ENCODE measurements at places on chromosomes 2 and 18.

GRCh38 chr2:143422681-143423080 is 293.5 kb downstream of the ARHGAP15 start:
- DNase-seq, result no peak

DNA sequence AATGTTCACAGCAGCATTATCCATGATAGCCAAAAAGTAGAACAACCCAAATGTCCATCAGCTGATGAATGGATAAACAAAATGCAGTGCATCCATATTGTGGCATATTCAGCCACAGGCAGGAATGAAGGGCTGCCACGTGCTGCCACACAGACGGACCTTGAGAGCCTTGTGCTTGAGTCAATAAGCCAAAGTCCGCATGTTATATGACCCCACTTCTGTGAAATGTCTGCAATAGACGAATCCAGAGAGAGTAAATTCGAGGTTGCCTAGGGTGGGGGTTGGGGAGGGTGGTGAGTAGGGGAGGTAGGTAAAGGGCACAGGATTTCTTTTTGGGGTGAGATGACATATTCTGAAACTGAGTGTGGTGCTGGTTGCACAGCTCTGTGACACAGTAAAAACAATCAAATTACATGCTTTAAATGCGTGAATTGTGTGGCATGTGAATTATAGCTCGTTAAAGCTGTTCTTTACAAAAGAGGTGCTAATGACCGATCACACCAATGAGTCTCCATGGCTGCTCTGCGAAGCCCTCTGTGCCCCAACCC is 38.9 kb upstream of the LDLRAD4 start:
- no peak for DNase-seq

DNA sequence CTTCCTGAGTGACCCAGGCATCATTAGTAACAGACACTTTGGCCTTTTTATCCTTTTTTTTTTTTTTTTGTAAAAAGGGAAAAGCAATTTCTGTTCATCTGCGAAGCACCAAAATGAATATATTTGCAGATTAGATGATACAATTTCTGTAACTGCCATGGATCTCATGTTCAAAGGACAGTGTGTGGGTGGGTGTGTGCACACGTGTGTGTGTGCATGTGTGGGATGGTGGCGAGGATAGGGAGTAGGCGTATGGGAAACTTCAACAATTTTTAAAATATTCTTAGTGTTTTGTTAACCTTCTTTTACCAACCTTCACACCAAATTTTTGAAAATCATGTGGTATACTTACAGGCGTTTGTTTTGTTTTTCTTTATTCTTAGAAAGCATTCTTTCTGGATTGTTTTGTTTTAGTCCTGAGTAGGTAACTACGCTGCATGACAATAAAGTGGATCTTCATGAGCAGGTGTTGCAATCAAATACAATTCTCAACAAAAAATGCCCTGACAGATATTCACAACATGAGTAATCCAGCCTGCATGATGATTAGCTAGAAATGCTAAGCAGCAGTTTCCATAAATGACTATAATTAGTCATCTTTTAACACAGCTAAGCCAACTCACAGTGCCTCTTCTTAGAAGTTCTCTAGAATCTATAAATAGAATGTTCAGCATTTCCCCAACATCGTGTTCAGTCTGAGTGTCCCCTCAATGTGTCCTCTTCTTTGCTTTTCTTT is 53.5 kb upstream of the RMDN2 start:
- no peak for DNase-seq

- DNase-seq, result no peak
These were observed 548.0 kb upstream of the SALL3 start for GRCh38 chr18:78431606-78432005.

DNA sequence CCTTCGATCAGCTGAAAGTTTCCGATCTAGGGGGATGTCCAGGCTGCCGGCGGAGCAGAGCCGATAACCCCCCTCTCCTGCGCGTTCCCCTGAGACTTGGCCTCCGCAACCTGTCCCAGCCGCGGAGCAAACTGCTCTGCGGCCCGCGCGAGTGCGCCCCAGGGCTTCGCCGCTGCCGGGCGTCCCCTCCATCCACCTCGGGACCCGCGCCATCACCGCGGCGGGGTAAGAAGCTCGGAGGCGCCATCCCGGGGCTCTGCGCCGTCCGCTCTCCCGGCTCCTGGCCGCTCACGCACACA is 990 bp upstream of the GDF7 start:
- DNase-seq, result no peak

DNA sequence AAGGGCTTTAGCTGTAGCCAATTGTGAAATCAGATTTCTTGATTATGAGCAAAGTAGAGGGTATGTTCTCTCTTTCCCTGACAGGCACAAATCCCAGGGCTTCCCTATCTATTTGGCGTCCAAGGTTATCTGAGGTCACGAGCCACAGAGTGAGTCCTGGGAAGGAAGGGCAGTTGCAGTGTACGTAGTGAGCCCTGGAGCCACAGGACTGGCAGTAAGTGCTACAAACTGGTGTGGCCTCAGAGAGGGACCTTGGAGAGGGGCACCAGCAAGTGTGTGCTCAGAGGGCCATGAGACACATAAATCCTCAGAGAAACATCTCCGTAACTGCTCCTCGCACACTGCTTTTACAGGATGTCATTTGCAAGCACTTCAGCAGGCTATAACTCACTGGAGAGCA is 115.5 kb upstream of the SH3BP4 start:
- no peak for DNase-seq

DNA sequence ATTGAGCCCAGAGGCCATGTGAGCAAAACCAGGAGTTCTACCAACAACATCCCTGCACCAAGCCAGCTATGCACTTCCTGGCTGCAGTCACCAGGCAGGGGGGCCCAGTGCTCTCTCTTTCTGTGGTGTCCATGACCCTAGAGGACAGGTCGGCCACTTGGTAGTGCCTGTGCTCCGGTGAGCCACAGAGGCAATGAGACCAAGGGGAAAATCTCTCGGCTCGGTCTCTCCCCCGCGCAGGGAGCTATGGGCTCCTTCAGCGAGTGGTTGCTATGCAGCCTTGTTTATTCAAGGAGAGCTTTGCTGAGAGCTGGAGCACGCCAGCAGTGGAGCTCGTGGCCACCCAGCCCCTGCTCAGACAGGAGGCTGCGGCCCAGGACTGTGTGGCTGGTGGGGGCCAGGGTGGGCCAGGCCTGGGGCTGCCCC is at the start of gene TOGARAM2:
Gene TOGARAM2 (plus strand): TSS at position 283 of the 426 bp plus-strand sequence. CDS start 13,537 bp downstream, outside the sequence.
- no peak for DNase-seq

DNA sequence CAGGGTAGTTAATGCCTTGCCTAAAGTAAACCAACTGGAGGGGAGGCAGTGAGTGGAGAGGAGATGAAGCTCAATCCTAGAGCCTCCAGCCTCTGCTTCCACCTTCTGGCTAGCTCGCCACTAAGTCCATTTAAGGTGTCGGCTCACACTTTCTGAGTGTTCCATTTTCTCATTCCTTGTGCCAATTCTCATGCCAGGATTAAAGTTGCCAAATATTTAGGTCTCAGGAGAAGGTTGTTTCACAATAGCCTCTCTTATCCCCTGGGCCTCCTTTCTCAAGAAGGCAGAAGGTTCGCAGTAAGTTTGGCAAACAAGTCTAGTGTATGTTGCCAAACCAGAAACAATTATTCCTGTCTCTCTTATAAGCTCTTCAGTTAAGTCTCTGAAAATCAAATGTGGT is 57.2 kb downstream of the TACR1 start:
- no peak for DNase-seq

- no peak for DNase-seq
These were observed 31.6 kb downstream of the RAB27B start for GRCh38 chr18:54859667-54860421.

GRCh38 chr2:98607741-98608115 is 584 bp downstream of the COA5 start:
- no peak for DNase-seq

DNA sequence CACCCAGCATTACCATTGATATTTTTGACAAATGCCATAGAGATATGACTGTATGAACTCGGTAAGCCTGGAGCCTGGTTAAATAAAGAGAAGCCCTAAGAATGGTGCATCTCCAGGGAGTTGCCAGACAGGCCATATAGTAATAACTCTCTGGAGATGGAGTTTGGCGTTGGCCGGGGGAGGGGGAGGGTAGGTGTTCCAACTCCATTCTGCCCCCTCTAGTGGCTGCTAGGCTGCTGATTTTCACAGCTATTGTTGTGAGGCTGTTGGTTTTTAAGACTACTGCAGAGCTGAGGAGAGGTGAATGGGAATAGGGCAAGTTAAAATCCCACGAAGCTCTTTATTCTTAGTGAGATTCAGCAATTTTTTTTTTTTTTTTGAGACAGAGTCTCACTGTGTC is 99.9 kb downstream of the GALNT14 start:
- no peak for DNase-seq

GRCh38 chr2:16656784-16657391 is 8.7 kb downstream of the CYRIA start:
- no peak for DNase-seq

- no peak for DNase-seq
These were observed 164.1 kb upstream of the FOSL2 start for GRCh38 chr2:28228434-28228995.

DNA sequence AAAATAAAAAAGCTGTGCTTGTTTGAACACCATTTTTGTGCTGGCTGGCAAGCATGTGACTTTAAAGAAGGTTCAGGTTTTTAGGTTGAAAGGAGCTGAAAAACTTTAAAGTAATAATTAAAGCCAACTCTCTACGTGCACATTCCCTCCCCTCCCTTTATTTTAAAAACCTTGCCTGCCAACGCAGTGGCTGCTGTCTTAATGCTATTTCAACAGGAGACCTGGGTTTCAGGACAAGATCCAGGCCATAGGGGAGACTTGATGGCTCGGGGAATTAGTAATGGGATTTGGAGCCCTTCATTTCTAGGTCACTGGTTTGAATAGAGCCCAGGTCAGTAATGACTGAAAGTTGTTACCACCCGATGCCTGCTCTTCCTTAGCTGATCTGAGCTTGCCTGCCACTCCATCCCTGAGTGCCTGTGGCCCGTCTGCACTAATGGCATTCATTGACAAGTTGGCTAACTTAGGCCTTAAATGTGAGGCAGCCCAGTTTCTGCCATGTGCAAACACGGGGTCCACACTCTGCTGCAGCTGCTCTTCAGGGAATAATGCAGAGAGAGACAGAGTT is 1233.2 kb upstream of the ZEB2 start:
- no peak for DNase-seq

DNA sequence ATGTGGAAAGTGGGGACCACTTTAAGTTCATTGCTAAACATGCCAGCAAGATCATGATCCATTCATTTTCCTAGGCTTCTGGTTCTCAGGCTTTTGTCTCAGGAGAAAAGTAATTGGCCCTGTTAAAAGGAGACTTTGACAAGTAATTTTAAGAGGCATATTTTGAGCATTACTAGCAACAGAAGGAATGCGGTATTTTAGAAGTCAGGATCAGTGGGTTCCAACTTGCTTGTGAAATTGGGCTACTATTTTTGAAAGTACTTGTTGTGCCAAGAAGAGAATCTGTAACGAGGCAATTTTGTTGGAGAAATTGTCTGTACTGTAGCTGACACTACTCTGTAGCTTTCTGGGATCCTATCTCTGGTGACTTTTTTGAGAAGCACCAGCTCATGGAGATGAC is 59.4 kb downstream of the CERS6 start:
- no peak for DNase-seq

DNA sequence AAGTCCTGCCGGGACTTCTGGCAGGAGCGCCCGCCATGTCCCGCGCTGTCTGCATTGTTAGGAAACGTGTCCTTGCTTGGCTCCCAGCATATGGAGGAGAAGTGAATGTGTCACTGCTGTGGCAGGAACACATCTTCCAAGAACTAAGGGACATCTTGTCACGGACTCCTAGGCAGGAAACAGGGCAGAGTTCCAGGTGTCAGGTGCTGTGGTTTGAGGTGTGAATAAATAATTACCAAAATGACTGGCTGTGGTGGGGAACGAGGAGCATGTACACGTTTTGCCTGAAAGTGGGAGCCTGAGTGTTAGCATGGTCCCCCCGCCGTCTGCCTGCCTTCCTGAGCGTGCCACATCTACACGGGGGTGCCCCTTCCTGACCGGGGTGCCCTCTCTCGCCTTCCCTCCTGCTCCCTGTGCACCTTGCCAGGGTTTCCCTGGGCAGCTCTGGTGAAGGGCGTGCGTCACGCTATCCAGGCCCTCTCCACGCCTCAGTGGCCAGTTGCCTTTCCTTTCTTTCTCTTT is 237.5 kb downstream of the LDLRAD4 start:
- peak; percentile 28 for DNase-seq

GRCh38 chr2:151637271-151637781 is 97.0 kb downstream of the NEB start:
- DNase-seq, result peak; percentile 40

DNA sequence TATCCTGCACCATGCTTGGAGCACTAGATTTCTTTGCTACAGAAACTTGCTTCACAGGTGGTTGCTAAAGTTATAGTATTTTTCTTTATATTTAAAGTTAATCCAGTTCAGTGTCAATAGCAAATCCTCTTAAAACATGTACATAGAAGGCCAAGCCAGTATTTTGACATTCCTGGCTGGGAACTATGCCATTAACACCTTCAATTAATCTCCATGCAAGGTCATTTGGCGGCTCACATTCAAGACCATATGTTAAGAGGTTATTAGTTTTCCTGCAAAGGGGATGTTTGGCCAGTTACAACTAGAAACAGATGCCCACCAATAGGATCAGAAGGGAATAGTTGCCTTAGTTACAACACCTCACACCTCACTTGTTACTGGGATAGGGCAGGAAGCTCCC is 261.3 kb upstream of the MEIS1 start:
- no peak for DNase-seq

DNA sequence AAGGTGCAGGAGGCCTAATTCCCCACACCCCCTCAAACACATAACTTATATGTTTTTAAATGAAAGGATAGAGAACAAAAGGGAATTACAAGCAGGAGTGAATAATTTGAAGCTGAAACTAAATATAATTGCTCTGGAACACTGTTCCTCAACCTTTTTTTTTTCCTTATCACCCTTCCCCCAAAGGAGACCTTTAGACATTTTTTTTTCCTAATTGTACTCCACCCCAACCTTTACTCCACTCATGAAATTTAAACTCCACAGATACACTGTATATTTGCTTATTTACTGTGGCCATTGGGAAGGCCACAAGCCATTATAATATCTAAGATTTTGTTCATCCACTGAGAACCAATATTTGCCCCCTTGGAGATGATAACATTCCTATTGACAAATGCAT is 45.4 kb upstream of the PELI1 start:
- no peak for DNase-seq

GRCh38 chr2:40346535-40347354 is 105.1 kb downstream of the SLC8A1 start:
- DNase-seq, result no peak

DNA sequence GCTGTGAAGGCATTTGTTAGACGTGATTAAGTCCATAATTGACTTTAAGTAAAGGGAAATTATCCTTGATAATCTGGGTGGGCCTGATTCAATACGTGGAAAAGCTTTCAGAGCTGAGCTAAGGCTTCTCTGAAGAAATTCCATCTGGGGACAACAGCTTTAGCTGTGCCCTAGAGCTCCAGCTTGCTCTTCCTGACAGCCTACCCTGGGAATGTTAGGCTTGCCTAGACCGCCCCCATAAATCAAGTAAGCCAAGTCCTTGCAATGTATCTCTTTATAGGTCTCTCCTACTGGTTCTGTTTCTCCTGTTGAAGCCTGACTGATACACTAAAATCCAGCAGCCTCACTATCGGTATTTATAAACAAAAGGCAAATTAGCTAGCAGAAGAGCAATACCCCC is 160.0 kb downstream of the STK39 start:
- DNase-seq, result no peak
